SK-N-SH (cell line): ENCODE measurements at places on chromosomes 16 and 17. TPM values are rescaled to one million over a fixed set of nuclear protein-coding genes. Genes with fewer than 3 reads are reported as not detected.
A peak's percentile ranks its signal among the peaks of the same experiment; 100 is the strongest.

DNA sequence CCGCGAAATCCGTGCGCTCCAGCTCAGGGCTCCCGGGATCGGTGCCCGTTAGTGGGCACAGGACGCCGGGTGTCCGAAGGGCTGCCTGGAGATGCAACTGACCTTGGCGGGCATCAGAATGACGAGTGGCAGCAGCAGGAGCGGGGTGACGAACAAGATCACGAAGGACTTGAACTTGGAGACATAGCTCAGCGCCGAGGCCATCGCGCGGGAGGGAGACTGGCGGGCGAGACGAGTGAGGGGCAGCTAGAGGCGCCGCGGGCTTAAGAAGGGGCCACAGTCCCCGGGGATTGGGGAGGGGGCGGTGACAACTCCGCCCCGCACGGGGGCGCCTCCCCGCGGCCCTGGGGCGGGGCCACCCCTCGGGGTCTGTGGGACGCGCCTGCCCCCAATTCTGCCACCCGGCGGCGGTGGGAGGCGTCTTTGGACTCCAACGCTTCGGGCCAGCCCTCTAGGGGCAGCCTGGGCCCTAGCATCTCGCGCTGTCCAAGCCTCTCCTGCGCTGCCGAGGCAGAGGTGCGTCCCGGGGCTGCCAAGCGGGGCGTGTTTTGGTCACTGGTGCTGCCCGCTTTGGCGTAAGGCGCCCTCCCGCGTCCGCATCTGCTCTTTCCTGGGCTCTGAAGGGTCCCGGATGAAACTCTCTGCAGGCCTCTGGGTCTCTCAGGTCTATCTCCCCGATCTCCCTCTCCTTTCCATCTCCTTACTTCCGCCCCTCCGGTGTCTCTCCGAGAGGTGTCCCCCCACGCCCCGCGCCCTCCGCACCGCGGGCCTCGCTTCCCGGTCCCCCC is at the start of gene SLC13A5:
TSS of gene SLC13A5 (minus strand) at position 240 of the 788 bp plus-strand sequence. CDS start at position 204, 36 bp downstream.
- peak; percentile 32 for DNase-seq

- no peak for DNase-seq
These were observed 20.0 kb downstream of the ABHD15 start for GRCh38 chr17:29546830-29547229.

- DNase-seq, result peak; percentile 80
These were observed 124.5 kb upstream of the ZFHX3 start for GRCh38 chr16:73172241-73172972.

- DNase-seq, result no peak
These were observed 526.8 kb upstream of the GOT2 start for GRCh38 chr16:59260892-59261291.

GRCh38 chr17:46962374-46962790 is 16.7 kb downstream of the RPRML start:
- no peak for DNase-seq

DNA sequence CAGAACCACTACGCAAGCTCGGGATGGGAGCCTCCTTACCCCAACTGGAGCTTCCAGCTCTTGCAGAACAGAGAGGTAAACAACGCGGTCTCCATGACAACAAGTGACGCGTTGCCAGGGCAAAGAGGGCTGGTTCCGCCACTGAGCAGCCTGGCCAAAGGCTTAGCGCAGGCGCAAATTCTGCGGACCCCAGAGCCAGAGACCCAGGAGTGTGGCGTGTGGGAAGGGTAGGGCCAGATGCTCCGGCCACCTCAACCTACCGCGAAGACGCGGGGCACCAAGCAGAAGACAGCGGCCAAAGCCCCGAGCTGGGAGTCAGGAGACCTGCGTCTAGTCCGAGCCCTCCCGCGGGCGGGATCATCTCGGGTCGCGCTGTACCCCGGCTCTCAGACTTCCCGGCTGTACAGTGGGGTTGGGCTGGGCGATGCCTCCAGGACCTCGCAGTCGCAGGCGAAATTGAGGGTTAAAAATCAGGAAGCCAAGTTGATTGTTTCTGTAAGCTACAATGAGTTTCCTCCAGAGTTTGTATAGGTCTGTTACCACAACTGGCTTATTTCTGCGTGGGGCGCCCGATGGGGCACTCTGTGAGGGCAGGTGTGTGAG is at the start of gene TEKT1:
TSS of gene TEKT1 (minus strand) at position 69 of the 603 bp plus-strand sequence. CDS start 1,353 bp downstream, outside the sequence.
- DNase-seq, result peak; percentile 45

GRCh38 chr16:1973461-1974156 is 1.8 kb downstream of the TBL3 start:
- no peak for DNase-seq

DNA sequence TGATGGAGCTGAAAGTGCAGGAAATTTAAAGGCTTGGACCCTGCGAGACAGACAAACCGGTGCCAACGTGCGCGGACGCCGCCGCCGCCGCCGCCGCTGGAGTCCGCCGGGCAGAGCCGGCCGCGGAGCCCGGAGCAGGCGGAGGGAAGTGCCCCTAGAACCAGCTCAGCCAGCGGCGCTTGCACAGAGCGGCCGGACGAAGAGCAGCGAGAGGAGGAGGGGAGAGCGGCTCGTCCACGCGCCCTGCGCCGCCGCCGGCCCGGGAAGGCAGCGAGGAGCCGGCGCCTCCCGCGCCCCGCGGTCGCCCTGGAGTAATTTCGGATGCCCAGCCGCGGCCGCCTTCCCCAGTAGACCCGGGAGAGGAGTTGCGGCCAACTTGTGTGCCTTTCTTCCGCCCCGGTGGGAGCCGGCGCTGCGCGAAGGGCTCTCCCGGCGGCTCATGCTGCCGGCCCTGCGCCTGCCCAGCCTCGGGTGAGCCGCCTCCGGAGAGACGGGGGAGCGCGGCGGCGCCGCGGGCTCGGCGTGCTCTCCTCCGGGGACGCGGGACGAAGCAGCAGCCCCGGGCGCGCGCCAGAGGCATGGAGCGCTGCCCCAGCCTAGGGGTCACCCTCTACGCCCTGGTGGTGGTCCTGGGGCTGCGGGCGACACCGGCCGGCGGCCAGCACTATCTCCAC is at the start of gene NOG:
TSS of gene NOG (plus strand) at position 54 of the 674 bp plus-strand sequence. CDS start at position 579, 525 bp downstream.
- peak; percentile 84 for DNase-seq

- DNase-seq, result no peak
These were observed 10.4 kb upstream of the GLG1 start for GRCh38 chr16:74617206-74617788.

GRCh38 chr17:10035885-10036284 is 130.8 kb upstream of the RCVRN start:
- no peak for DNase-seq

DNA sequence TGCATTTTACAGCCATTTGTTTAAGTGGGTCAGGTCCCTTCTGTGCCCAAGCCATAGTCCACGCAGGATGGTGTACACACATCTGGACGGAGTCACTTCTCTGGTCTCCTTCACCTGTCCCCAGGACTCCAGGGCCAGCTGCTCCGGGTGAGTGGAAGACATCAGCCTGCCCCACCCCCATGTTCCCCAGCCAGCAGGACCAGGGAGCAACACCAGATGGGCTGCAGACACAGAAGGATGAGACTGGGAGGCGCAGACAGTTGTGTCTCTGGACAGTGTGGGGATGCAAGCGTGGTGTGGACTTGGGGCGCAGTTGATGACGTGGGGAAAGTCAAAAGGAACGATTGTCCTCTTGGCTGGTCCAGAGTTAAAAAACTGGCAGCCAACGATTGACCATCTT is 24.6 kb upstream of the WFDC1 start:
- no peak for DNase-seq

- peak; percentile 32 for DNase-seq
These were observed 5.1 kb downstream of the NUDT16L1 start for GRCh38 chr16:4698321-4699045.

DNA sequence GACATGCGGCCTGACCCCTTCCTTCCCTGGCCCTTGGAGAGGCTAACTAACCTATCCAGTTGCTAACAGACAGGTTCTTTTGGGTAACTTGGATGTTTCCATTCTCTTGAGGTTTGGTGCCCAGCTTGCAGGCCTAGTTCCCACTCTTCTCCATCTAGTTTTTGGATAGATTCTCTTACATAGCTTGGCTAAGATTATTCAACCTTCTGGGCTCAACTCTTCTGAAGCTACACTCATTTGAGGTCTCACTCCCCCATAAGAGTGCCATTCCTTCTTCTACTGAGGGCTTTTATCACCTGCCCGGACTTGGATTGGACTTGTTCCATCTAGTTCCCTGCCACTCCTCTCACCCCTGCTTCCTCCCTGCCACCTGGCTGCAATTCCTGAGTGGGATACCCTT is 44.1 kb upstream of the MARCHF10 start:
- no peak for DNase-seq

The RPL19 gene
- polyA plus RNA-seq, result 2,966 and 3,473 TPM in 2 replicates

The CENPV gene
- polyA plus RNA-seq, result 92.3 and 97.7 TPM in 2 replicates

The TPSG1 gene
- not detected in 2 replicates for polyA plus RNA-seq

The GAST gene
- polyA plus RNA-seq, result not detected in 2 replicates

The TNRC6A gene
- polyA plus RNA-seq, result 32.5 and 40.1 TPM in 2 replicates

The PRSS21 gene
- polyA plus RNA-seq, result not detected in 2 replicates

The CEP112 gene
- polyA plus RNA-seq, result 7.9 and 10.6 TPM in 2 replicates

The EPN2 gene
- polyA plus RNA-seq, result 34.5 and 38.9 TPM in 2 replicates

The TAC4 gene
- not detected in 2 replicates for polyA plus RNA-seq
